CD4-positive, alpha-beta T cell treated with Interleukin-4 for 4 hours (primary cell): ENCODE measurements at places on chromosomes 16 and 17.
A peak's percentile ranks its signal among the peaks of the same experiment; 100 is the strongest.

DNA sequence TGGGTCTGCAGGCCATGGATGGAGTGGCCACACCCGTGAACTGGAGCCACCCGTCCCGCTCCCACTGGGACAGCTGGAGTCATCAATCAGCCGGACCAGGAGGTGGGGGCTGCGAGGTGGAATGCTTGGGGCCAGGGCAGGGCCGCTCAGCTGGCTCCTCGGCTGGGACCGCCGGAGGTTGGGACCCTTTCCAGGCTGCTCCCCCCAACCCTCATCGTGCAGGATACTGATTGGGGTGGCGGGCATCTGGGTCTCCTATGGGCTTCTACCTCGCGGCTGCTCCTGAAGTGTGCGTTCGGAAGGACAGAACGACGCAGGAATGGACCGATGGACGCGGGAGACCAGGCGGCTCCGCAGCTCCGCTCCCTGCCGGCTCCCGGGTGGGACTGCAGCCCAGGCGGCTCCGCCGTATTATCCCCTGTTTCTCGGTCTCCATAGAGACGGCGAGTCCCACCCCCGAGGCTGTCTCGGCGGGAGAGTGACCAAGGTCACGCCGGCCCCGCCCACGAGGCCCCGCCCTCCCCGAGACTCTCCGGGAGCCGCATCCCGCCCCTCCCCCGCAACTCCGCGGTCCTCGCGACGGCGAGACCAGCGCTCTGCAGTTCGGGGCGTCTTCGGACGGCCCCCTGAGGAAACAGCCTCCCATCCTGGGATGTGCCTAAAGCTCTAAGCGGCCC, at the start of gene TPPP3:
TPPP3 (minus strand) TSS at position 388 of the 677 bp plus-strand sequence. CDS start 2,387 bp downstream, outside the sequence.
- peak; percentile 47 for DNase-seq

DNA sequence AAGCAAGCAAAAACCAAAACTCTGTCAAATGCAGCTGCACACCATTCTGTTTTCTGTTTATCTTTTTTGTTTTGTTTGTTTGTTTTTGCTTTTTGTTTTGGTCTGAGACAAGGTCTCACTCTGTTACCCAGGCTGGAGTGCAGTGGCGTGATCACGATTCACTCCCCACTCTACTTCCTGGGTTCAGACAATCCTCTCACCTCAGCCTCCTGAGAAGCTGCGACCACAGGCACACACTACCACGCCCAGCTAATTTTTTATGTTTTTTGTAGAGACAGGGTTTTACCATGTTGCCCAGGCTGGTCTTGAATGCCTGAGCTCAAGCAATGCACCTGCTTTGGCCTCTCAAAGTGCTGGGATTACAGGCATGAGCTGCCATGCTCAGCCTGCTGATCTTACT, 19.3 kb upstream of the SLFN13 start:
- peak; percentile 58 for DNase-seq

- no peak for DNase-seq
Observed at GRCh38 chr17:39064819-39065218, 86.6 kb downstream of the PLXDC1 start.

- peak; percentile 22 for DNase-seq
Observed at GRCh38 chr17:76139801-76140660, 1.0 kb downstream of the FOXJ1 start.

- no peak for DNase-seq
Observed at GRCh38 chr16:309476-309875, 26.5 kb downstream of the PDIA2 start.

DNA sequence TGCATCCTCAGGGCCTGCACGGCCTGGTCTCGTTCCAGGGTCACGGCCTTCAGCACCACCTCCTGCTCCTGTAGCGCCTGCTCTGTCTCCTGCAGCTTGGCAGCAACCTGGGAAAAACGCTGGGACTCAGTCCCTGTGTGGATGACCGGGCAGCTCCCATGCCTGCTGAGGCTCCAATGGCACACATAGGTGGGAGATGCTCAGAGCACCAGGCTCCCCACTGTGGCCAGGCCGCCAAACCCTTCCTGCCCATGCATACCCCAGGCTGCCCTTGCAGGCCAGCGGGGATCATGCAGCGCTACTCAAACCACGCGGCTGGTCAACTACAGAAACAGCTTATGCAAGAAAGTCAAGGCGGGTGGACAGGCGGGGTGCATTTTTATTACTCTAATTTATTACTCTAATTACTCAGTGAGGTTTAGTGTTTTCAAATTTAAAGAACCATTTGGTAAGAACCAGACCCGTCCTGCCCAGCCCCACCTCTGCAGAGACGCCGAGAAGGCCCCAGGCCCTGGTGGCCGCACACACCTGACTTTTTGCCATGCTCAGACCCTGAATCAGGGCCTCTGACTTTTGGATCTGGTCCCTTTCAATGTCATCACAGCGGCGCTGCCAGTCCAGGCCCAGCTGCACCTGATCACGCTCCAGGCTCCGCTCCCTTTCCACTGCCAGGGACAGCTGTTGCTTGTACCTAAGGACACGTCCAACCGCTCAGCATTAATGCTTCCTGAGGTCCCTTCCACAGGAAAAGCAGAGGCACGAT, 34.0 kb downstream of the CCDC57 start:
- no peak for DNase-seq
